GM23248 (cell line): ENCODE measurements at places on chromosomes 5 and 9. TPM values are rescaled to one million over a fixed set of nuclear protein-coding genes. Genes with fewer than 3 reads are reported as not detected.

DNA sequence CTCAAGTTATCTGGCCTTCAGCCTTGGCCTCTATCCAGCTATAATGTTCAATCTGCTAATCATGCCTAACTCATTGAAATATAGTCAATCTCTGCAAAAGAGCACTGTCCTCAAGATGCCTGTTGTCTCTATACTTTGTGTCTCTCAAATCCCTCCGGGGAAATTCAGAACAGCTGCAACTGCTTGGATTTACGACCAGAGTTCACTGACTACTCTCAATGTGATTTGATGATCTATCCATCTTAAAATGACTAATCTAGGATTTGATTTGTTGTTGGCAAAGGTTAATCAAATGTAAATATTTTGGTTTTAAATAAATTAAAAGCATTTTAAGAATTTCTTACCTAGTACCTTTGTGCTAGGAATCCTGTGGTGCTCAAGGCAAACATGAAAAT is 40.9 kb downstream of the SVEP1 start:
- peak; percentile 14 for DNase-seq
- H3K27me3 ChIP-seq: no peaks in the 10 kb centered on the region
- 0 out of 2 replicates have a peak overlapping the region, but pooled peaks have one; percentile 21 for H3K27ac ChIP-seq
- H3K36me3 ChIP-seq: 0 out of 2 replicates have a peak, but pooled peaks cover 4% of the 10 kb centered on the region
- 0 out of 2 replicates have a peak overlapping the region, but pooled peaks have one; percentile 6 for H3K4me3 ChIP-seq

DNA sequence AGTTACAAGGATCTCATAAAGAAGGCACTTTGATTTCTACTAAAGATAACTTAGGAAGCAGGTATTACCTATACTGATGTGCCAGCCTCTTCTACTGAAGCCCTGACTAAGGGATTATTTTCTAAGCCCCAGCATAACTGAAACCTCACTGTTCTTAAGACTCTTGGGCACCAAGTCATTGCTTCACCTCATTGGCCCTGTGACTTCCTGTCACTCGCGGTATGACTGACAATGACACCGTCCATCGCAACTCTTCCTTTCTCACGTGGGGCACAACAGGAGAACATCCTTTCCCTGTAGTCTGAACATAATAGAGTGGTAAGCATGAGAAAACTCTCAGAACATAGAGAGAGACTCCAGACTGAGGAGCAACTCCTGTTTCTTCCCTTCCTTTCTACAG is 6.4 kb downstream of the OR2V2 start:
- peaks cover 9% of the 10 kb centered on the region for H3K27me3 ChIP-seq
- H3K4me3 ChIP-seq: no peak overlapping the region
- no peaks in the 10 kb centered on the region for H3K4me1 ChIP-seq
- DNase-seq: no peak

DNA sequence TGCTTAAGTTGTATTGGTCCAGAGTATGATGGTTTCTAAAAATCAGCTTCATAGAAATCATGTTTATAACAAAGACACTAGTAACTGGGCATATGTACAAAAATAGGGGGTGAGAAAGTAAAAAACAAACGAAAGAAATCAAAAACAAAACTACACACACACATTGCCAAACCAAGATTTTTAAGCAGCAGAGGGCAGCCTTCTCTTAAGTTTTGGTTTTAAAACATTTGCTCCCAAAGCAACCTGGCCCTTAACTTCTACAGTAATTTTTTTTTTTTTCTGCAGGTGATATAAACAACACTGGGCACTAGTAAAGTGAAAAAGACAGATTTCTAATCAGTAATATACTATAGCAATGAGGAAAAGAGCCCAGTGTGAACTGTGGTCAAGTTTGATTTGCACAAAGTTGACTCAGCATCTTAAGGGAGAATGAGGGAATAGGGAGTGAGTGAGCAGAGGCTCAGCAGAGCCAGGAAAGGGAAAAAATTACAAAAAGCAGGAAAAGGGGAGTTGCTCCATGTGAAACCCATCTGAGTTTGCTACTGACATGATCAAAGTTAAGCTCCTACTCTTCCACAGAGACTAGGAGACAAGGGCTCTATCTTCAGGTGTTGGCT is 13.4 kb upstream of the GAPT start:
- no peaks in the 10 kb centered on the region for H3K4me1 ChIP-seq
- H3K27ac ChIP-seq: no peak overlapping the region
- no peaks in the 10 kb centered on the region for H3K27me3 ChIP-seq
- DNase-seq: no peak

DNA sequence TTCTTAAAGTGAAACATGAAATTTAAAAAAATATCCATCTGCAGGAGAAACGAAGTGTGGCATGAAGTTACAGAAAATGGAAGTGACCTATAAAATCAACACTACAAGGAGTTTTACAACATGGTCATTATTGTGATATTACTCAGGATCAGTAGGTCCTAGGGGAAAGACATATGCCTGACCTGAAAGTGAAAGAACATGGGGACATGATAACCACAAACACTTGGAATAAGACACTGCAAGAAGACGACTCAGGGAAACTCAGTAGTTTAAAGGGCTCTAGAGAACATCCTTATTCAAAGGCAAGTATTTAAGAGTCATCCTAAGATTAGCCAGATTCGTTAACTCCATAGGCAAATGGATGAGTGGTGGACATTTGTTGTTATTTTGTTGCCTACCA is 19.9 kb upstream of the LPAR1 start:
- no peaks in the 10 kb centered on the region for H3K27me3 ChIP-seq
- DNase-seq: no peak

DNA sequence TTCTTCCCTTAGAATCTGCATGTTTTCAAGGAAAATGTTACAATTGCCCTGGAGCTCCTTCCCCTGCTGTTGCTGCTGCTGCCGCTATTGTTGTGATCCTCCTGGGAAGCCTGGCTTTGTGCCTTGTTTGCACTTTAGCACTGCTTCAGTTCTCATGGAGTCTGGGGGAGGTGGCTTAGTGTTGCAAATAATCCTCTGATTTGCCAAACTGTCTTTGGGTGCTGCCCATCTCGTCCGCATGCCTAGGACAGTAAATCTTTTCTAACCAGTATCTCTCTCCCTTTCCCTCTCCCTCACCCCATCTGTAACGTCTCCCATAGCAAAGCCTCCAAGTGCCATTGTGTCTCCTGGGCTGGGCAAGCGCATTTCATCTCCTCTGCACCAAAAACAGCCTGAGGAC is 30.3 kb downstream of the FAM240B start:
- no peaks in the 10 kb centered on the region for H3K36me3 ChIP-seq
- no peaks in the 10 kb centered on the region for H3K4me1 ChIP-seq
- no peak overlapping the region for H3K27ac ChIP-seq
- H3K4me3 ChIP-seq: no peak overlapping the region

DNA sequence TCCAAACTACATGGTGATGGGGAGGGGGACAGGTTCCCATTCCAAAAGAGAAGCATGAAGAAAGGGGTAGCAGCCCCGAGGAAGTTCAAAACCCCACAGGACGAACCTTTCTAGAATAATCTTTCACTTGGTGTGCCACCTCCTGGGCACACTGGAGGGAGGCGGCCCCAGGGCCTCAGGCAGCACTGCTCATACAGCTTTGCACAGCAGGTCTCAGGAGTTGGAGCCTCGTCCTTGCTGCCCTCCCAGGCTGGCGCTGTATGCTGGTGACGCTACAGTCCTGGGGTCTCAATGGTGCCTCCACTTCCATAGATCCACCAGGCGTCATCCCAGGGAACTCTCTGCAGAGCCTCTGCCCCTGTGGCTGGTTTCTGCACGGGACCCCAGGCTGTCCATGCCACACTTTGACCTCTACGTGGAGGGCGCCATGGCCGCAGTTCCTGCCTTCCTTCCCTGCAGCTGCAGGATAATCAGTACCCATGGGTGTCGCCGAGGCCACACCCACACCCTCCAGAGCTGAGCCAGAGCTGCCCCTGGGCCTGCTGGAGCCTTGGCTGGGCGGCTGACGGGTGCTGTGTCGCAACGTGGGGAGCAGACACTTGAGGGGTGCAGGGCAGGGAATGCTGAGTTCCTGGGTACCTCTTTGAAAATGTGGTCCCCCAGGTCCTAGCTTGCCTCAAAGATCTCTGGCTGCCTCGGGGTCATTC is 95.3 kb downstream of the COL5A1 start:
- no peaks in the 10 kb centered on the region for H3K27me3 ChIP-seq
- H3K4me1 ChIP-seq: peaks cover 7% of the 10 kb centered on the region
- peaks cover 44% of the 10 kb centered on the region for H3K36me3 ChIP-seq
- no peak overlapping the region for H3K27ac ChIP-seq
- no peak for DNase-seq

GRCh38 chr5:139650689-139651042 is 2.5 kb downstream of the CXXC5 start:
- no peaks in the 10 kb centered on the region for H3K27me3 ChIP-seq
- H3K4me3 ChIP-seq: peak overlapping the region; percentile 93
- peak; percentile 43 for DNase-seq
- no peaks in the 10 kb centered on the region for H3K36me3 ChIP-seq
- H3K27ac ChIP-seq: peak overlapping the region; percentile 98

GRCh38 chr5:96037128-96037527 is 75.5 kb upstream of the ELL2 start:
- no peaks in the 10 kb centered on the region for H3K36me3 ChIP-seq
- no peak overlapping the region for H3K4me3 ChIP-seq
- peak; percentile 70 for DNase-seq
- peaks cover 19% of the 10 kb centered on the region for H3K4me1 ChIP-seq
- H3K27me3 ChIP-seq: no peaks in the 10 kb centered on the region

- H3K27ac ChIP-seq: no peak overlapping the region
- peak; percentile 63 for DNase-seq
- H3K36me3 ChIP-seq: no peaks in the 10 kb centered on the region
- H3K4me3 ChIP-seq: no peak overlapping the region
- no peaks in the 10 kb centered on the region for H3K27me3 ChIP-seq
Observed at GRCh38 chr5:150562832-150563231, 54.9 kb downstream of the NDST1 start.

DNA sequence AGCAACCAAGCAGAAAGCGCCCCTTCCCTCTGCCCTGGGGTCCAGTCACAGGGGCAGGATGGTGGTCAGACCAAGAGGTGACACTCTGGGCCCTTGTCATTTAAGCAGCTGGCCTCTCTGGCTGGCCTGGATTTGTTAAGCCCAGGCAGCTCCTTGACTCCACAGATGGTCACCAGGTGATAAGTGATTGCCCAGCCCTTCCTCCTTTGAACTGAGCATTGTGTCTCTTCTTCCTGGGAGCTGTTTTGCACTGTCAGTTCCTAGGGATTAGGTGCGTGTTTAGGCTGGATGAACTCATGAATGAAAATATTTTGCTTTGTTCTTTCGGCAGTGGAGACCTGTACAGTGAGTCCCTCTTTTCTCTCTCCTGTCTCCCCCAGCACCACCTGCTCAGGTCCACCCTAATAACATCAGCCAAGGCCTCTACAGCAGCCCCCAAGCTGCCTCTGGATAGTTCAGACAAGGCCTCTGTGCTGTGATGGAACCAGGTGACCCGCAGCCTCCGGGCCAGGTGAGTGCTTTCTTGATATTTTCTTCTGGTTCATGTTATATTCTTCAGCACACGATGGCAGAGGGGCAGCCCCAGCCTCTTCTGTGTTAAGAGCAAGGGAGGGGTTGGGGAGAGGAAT is 139.7 kb upstream of the PITX1 start:
- no peak for DNase-seq
- no peak overlapping the region for H3K4me3 ChIP-seq
- no peaks in the 10 kb centered on the region for H3K36me3 ChIP-seq
- no peaks in the 10 kb centered on the region for H3K4me1 ChIP-seq
- peaks cover 46% of the 10 kb centered on the region for H3K27me3 ChIP-seq
- H3K27ac ChIP-seq: no peak overlapping the region

DNA sequence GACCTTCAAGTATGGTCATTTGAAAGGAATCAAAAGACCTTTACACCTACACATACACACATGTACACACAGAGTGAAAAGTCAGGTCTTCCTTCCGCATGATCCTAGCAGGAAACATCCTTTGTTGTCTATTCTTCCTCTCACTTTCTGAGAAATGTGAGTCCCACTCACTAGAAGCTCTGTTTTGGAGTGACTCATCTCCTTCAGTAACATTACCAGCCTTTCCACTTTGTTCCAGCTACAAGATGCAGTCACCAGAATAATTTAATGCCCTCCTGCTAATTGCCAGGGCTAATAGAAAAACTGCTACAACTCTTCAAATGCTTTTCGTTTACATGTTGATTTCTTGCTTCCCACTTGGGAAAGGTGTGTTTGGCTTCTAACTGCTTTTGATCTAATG is 417.3 kb downstream of the RASEF start:
- H3K27me3 ChIP-seq: no peaks in the 10 kb centered on the region
- peak; percentile 1 for DNase-seq
- no peaks in the 10 kb centered on the region for H3K36me3 ChIP-seq
- H3K27ac ChIP-seq: no peak overlapping the region

- H3K4me3 ChIP-seq: no peak overlapping the region
- DNase-seq: no peak
- H3K27me3 ChIP-seq: no peaks in the 10 kb centered on the region
- H3K4me1 ChIP-seq: peaks cover 6% of the 10 kb centered on the region
Observed at GRCh38 chr5:110397281-110397680, 329.2 kb downstream of the TMEM232 start.

DNA sequence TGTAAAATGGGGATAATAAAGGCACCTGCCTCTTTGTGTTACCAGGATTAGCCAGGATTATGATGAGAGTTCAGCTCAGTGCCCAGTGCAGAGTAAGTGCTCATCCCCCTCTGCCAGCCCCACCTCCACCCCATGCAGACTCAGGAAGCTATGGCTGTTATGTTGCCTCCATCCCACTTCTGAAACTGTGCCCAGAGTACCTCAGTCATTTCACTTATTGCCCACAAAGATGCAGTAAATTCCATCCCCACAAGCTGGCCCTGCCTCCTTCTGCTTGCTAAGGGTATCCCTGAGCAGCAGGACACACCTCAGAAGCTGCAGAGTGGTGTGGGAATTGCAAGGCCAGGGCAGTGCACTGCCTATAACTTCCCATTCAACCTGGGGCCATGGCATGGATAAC is 415.1 kb downstream of the SPOCK1 start:
- no peak overlapping the region for H3K27ac ChIP-seq
- H3K27me3 ChIP-seq: no peaks in the 10 kb centered on the region
- no peaks in the 10 kb centered on the region for H3K4me1 ChIP-seq
- H3K36me3 ChIP-seq: no peaks in the 10 kb centered on the region

DNA sequence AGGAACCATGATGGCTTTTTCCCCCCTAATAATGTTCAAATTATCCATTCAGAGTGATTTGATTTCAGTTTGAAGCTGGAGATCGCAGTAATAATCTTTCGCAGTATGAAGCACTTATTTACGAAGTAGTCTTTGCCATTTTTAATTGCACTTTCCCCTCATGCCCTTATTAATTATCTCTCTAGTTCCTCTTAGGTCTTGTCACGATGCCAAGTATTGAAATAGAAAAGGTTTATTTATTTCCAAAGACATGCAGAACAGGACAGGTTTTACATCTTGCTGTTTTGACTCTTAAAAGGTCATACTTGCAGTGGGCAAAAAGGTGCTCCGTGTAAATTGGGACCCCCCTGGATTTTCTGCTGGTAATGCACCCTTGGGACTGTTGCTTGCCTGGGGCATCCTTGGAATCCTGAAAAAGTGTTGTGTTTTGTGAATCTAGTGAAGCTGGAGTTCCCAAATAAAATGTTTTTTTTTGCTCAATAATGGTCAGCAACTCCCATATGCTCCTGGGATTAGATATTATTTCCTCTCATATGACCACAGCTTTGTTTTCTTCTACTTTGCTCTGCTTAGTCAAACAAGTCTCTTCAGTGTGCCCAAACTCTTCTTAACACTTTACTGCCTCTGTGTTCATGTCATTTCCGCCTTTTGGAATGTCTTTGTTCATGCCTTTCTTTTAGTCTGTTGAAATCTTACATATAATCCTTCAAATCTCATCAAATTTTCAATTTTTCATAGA is 278.3 kb downstream of the TMEM38B start:
- H3K27me3 ChIP-seq: no peaks in the 10 kb centered on the region
- no peaks in the 10 kb centered on the region for H3K36me3 ChIP-seq
- DNase-seq: no peak
- no peak overlapping the region for H3K27ac ChIP-seq

The MEGF10 gene
- not detected in 2 replicates for total RNA-seq

The PGM5 gene
- 0.11 TPM in 1 of 2 replicates, not detected in the other for total RNA-seq

The IL7R gene
- 12.6 and 16.9 TPM in 2 replicates for total RNA-seq

The NDST1 gene
- 129 and 159 TPM in 2 replicates for total RNA-seq

The JAKMIP2 gene
- total RNA-seq: not detected in 2 replicates

The PRUNE2 gene
- total RNA-seq: 6.8 and 8.8 TPM in 2 replicates

The RNF183 gene
- total RNA-seq: not detected in 2 replicates

The BRD9 gene
- total RNA-seq: 25.9 and 30.6 TPM in 2 replicates

The POLR3G gene
- 1.5 and 8.8 TPM in 2 replicates for total RNA-seq
